ENCODE measurements at places on chromosomes 6 and 20. TPM values are rescaled to one million over a fixed set of nuclear protein-coding genes. Genes with fewer than 3 reads are reported as not detected.

Gene PRPH2
- total RNA-seq: 2.6 TPM

Gene UNC5CL
- under 0.01 TPM for total RNA-seq

Gene ZBTB46
- 13.8 TPM for total RNA-seq

Gene STMND1
- not detected for total RNA-seq

Gene GMPR
- total RNA-seq: 4.7 TPM

Gene STK4
- total RNA-seq: 28.0 TPM

- DNase-seq: peak; percentile 3
Measured at GRCh38 chr20:52895701-52896100, 76.5 kb upstream of the TSHZ2 start.

Gene OR2B2
- total RNA-seq: not detected

DNA sequence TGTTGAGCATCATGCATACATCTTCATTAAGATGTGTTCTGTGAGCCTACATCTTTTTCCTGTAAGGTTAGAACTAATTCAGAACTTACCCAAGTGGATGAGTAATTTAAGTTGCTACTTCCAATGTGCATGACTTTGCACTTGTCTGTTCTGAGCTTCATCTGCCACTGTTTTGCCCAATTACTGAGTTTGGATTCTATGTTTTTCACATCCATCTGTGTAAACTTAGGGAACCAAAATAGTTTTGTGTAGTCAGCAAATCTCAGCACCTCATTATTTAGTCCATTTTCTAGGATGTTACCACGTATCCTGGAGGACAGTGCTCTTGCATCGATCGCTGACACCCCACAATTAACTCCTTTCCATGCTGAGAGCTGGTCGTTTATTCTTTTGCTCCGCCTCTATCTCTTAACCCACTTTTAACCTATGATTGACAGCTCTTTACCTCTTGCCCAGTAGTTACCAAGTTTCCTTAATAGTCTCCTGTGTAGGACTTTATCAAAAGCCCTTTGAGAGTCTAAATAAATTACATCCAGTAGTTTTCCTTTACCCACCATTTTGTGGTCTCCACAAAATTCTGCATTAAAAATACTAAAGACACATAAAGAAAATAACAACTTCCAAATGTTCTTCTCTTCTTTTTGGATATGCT lies 44.2 kb upstream of the CITED2 start:
- no peak for DNase-seq

Gene C20orf204
- total RNA-seq: 0.97 TPM

Gene PFDN4
- total RNA-seq: 130 TPM

- DNase-seq: peak; percentile 92
Measured at GRCh38 chr6:45827952-45828530, 187.6 kb downstream of the CLIC5 start.

Gene ID4
- 2.2 TPM for total RNA-seq

Gene ISM1
- 0.64 TPM for total RNA-seq

Gene SLC24A3
- 4.2 TPM for total RNA-seq

- no peak for DNase-seq
Measured at GRCh38 chr20:38004416-38004815, 28.8 kb downstream of the TTI1 start.

DNA sequence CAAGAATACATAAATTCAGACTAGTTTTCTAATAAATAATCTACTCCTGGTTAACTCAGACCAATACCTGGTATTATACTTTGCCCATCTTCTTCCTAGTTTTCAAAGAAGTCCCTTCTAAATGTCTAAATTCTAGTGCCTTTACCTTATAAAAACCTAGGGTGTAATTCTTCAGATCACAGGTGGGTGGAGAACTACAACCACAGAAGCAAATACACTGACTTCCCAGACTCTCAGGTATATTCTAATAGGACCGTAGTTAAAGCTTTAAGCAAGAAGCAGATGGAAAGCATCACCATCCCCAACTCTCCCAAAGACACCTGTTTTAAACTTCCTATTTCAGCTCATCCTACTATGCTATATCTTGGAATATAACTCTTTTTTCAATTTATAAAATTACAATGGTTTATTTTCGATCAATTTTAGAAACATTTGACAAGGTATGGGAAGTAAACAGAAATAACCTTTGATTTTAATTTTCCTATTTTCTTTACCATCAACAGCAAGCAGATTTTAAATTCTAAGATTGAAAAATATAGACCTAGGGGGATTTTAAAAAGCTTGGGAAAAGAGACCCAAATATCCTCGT lies 15.8 kb downstream of the MAN1A1 start:
- DNase-seq: no peak

GRCh38 chr6:15480525-15480924 lies 182.3 kb downstream of the DTNBP1 start:
- DNase-seq: no peak

Gene TOMM6
- total RNA-seq: 67.3 TPM

Gene BCAS4
- total RNA-seq: 7.3 TPM

Gene ZNF391
- total RNA-seq: 0.32 TPM

Gene SS18L1
- 14.2 TPM for total RNA-seq

GRCh38 chr6:105453968-105454367 lies 51.1 kb upstream of the PREP start:
- no peak for DNase-seq

GRCh38 chr6:149881066-149881766 lies 16.7 kb downstream of the RAET1E start:
- no peak for DNase-seq

Gene RBBP9
- 20.3 TPM for total RNA-seq

Gene STK38
- total RNA-seq: 55.3 TPM

- peak; percentile 97 for DNase-seq
Measured at GRCh38 chr6:33771146-33772081, 17.5 kb downstream of the LEMD2 start.

Gene WFDC12
- not detected for total RNA-seq

DNA sequence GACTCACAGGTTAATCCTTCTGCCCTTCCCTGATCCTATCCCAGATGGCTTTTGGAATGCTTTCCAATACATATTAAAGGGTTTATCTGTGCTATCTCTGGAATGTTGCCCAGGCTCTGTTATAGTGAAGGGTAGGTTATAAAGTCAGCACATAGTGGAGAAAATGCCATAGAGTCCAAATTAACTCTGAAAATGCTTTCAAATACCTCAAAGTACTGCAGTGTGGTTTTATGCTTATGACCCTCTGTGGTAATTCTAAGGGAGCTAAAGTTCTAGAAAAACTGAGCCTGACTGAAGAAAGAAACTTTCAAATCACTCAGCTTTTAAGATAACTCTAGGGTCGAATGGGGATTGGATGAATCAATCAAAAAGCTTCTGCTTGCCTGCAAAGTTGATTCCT lies 159.8 kb downstream of the PLCB1 start:
- DNase-seq: peak; percentile 66
